ENCODE measurements at places on chromosomes 7 and 10.

GRCh38 chr7:111098011-111098925 is 7.3 kb downstream of the LRRN3 start:
- no peak for DNase-seq

DNA sequence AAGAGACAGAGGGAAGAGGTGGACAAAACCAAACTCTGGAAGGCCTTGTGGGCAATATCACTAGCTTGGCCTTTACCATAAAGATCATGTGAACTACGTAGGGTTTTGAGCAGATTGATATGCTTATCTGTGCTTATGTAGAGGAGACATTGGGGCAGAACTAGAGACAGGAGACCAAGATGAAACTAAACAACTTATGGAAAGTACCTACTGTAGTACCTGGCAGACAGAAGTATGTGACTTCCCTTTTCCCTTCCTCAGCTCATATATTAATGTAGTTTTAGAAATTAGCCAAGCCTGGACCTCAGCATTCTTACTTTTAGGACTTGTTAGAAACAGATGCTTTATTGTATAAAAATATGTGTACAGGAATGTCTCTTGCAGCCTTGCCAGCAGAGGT is 14.0 kb upstream of the IL6 start:
- no peak for DNase-seq

GRCh38 chr7:135258585-135258984 is 24.9 kb downstream of the STRA8 start:
- DNase-seq = no peak

- DNase-seq = no peak
Measured at GRCh38 chr7:83413831-83414230, 235.1 kb downstream of the SEMA3E start.

- DNase-seq = no peak
Measured at GRCh38 chr10:69218831-69219230, 1.3 kb upstream of the HKDC1 start.

DNA sequence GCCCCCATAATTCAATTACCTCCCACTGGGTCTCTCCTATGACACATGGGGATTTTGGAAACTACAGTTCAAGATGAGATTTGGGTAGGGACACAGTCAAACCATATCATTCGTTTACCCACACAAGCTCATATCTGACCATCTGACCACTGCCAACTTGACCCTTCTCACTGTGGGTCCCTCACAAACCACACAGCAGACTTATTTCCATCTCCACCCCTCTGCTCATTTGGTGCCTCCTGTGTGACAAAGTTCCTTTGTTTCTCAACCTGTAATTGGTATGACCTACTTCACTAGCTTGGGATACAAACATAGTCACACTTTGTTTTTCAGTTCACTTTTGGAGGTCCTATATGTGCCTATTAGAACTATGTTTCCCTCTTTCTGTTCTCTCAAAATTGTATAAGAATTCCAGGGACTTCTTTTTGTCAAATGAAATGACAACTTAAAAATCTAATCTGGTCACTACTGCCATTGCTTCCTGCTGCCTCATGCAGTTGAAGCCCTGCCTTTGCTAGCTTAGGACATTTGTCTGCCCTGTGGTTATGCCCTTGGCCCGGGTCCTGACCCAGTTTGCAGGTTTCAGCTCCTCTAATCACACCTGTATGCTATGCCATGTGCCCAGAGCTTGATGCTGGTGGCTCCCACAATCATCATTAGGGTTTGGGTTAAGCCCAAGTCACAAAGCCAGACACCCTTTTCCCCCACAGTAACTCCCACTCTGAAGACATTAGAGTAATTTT is 69.9 kb downstream of the PPP1R3C start:
- DNase-seq = no peak

GRCh38 chr7:135204876-135205275 is 6.5 kb downstream of the WDR91 start:
- no peak for DNase-seq

GRCh38 chr10:100912013-100912604 is 654 bp upstream of the SLF2 start:
- no peak for DNase-seq

DNA sequence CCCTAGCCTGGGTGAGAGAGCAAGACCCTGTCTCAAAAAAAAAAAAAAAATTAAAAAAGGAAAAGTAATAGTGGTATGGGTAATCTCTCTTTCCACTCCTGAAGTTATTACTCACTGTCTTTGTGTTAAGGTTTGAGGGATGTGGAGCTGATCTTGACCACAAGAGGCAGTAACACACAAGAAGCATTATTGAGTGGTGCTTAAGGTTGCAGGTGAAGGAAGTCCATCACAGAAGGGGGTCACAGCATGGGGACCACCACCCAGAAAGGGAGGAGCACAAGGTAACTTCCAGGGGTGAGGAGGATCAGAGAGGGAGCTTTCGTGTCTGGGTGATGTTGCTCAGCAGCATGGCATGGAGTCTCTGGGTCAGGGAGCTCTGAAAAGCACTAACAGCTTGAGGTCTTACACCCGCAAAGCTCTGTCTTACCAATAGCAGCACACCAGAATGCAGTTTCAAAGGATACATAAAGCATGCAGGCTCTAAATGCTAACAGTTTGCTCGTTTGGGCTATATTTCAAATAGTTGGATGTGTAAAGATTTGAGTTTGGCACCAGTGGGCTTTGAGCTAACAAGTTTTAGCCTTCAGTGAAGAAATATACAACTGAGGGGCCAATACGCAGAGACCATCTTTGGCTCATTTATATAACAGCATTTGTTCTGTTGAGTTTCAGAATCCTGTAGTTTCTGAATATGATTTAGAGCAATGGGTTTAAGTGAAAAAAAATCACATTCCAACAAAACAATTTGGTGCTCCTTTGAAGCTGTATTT is 100.4 kb upstream of the DNAJC1 start:
- no peak for DNase-seq

DNA sequence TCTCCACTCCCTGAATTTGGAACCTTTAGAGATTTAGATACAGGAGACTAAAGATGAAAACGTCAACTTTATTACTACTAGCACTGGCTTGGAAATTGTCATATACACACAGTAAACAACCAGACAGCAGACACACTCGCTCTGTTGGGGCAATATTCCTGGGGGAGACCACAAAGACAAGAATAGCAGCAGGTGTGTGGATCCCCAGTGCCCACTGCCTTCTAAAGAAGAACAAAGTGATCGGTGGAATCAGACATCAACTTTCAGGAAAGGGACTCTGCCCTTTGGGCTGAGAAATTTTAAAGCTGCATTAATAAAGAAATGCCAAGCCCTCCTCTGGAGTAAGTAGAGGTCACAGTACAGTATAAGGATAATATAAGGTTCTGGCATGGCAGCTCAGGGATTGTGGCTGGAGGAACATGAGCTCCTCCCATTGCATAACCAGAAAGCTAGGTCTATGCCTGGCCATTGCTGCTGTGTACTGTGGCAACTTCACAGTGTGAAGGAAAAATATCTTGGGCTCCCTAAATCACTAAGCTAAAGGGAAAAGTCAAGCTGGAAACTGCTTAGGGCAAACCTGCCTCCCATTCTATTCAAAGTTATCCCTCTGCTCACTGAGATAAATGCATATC is 57.1 kb upstream of the ANKRD1 start:
- DNase-seq = no peak

DNA sequence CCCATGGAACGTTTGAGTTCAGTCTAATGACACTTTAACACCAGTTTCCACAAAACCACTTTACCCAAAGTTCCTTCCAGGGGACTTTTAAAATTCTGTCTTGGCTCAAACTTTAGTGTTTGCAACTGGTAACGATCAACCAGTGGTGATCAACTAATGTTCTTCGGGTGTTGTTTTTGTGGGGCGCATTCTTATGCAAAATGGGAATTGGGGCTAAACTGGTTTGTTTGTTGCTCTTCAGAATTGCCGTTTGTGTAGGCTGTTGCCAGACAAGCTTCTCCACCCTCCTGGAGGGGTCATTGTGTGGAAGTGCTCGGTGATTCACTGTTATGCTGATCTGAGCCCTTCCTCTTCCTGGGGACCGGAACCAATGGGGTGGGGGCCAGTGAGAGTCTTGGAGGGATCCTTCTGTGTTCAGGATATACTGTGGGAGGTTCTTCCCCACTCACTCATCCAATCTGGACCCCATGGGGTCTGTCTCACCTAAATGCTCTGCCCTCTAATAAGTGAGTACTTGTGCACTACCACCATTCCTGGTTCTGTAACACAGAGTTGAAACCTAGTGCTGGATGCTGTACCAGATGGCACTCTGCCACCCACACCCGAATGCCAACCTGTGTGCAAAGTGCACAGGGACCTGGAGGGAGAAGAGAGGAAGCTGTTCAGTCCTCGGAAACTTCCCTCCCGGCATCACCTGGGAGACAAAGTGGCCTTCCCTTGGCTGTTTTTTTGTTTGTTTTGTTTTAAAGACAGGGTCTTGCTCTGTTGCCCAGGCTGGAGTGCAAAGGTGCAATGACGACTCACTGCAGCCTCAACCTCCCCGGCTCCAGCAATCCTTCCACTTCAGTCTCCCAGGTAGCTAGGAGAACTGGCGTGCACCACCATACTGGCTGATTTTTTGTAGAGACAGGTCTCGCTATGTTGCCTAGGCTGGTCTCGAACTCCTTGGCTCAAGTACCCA is 2.1 kb downstream of the NFE2L3 start:
- DNase-seq = no peak

DNA sequence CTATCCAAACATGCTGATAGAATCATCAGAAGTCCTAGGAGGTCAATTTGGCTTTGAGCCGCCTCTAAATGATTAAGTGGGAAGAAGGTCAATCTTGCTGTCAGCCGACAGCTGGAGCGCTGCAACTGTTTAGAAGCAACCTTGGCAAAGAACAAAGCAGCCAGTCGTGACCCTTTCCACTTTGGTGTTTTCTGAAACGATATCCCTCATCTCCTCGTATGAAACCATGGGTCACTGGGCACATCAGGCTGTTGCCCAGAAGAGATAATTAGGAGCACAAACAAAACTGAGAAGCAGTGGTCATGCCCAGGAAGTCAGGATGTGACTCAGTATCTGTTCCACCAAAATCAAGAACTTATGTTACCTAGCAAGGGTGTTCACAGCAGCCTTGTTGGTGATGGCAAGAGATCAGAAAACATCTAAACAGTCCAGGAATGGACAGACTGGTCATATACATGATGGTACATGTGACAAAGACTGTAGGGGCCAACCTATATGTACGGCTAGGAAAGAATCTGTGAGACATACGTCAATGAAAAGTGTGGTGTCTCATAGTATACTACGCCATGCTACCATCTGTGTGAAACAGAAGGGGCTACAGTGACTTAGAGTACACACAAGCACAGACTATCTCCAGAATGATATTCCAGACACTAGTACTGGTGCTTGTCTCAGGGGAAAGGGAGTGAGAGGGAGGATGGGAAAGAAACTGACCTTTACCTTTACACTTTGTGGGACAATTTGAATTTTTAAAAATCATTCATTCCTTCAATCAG is 22.4 kb downstream of the STN1 start:
- no peak for DNase-seq

- DNase-seq = no peak
Measured at GRCh38 chr7:151808400-151809145, 68.3 kb downstream of the PRKAG2 start.

- no peak for DNase-seq
Measured at GRCh38 chr7:2929321-2930201, 85.5 kb upstream of the GNA12 start.

DNA sequence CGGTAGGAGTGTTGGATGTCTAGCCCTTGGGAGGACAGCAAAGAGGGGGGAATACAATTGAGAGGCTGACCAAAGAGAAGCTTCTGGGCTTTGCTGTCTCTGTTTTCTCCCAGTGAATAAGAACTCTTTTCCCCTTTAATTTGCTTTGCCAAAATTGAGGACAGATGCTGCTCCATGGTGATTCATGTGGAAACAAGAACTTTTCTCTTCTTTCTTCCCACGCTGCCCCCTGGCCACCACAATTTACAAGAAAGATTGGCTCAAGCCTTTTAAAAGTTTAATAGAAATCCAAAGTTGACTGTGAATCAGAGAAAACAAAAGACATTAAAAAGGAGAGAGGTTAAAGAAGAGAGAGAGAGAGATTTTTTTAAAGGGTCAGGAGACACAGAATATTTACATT is 49.0 kb downstream of the PRR15 start:
- no peak for DNase-seq

- no peak for DNase-seq
Measured at GRCh38 chr7:90846192-90846591, 250.1 kb downstream of the CDK14 start.

- no peak for DNase-seq
Measured at GRCh38 chr7:50206453-50207250, 97.9 kb upstream of the IKZF1 start.

GRCh38 chr7:88243345-88243909 is 23.6 kb upstream of the SRI start:
- no peak for DNase-seq

- DNase-seq = no peak
Measured at GRCh38 chr7:48274662-48275061, 103.4 kb downstream of the ABCA13 start.

- DNase-seq = no peak
Measured at GRCh38 chr7:4297918-4298219, 384.2 kb upstream of the FOXK1 start.

GRCh38 chr10:8498881-8499280 is 444.4 kb downstream of the GATA3 start:
- DNase-seq = no peak

- DNase-seq = no peak
Measured at GRCh38 chr10:10804998-10805740, 212.5 kb upstream of the CELF2 start.

DNA sequence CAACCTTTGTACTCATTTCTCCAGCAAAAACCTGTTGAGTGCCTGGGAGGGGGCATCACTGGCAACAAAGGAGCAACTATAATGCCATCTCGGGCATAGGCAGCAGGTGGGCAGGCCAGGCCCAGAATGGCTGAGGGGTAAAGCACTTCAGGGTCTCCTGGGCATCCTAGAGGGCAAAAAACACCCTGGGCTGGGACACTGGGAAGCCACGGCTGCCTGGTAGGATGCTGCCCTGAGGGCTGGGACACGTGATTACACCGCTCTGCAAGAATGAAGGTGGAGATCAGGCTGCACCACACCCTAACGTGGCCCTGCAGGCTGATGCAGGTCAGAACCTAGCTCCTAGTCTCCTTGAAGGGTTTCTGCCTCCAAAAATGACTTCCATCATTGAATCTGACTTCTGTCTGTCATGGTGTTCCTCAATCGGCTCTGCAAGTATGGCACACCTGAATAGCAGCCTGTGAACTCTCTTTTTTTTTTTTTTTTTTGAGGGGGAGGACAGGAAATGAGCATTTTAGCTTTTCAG is 4.5 kb upstream of the TRAPPC14 start:
- DNase-seq = no peak

GRCh38 chr10:37754538-37755323 is 102.7 kb downstream of the ZNF248 start:
- DNase-seq = no peak

- DNase-seq = no peak
Measured at GRCh38 chr7:137932881-137933269, 69.0 kb downstream of the CREB3L2 start.

DNA sequence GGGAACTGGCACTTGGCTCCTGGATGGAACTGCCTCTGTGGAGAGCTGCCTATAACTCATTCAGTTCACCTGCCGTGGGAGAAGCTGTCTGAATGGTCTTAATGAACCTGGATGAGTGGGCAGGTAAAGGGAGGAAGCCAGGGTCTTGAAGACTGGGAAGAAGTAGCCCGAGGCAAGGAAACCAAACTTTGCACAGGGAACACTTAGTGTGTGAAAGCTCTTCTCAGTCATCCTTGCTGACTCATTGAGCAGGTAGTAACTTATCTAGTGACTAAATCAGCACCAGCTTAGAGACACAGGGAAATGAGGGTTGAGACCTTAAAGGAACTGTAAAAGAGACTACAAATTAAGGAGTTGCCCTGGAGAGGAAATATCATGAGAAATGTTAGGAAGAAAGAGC is 9.9 kb downstream of the LRRC4 start:
- DNase-seq = no peak

GRCh38 chr7:69677881-69678493 is 79.7 kb downstream of the AUTS2 start:
- DNase-seq = no peak

Data from Right ventricle myocardium inferior (tissue), 1 donor.